ENCODE measurements at places on chromosomes 2 and 18. TPM values are rescaled to one million over a fixed set of nuclear protein-coding genes. Genes with fewer than 3 reads are reported as not detected.

The SLC35G4 gene
- not detected for total RNA-seq

The FAM210A gene
- 5.4 TPM for total RNA-seq

GRCh38 chr18:79658366-79658765, 21.2 kb upstream of the CTDP1 start:
- H3K4me1 ChIP-seq: no peaks in the 10 kb centered on the region
- no peak overlapping the region for H3K4me3 ChIP-seq

DNA sequence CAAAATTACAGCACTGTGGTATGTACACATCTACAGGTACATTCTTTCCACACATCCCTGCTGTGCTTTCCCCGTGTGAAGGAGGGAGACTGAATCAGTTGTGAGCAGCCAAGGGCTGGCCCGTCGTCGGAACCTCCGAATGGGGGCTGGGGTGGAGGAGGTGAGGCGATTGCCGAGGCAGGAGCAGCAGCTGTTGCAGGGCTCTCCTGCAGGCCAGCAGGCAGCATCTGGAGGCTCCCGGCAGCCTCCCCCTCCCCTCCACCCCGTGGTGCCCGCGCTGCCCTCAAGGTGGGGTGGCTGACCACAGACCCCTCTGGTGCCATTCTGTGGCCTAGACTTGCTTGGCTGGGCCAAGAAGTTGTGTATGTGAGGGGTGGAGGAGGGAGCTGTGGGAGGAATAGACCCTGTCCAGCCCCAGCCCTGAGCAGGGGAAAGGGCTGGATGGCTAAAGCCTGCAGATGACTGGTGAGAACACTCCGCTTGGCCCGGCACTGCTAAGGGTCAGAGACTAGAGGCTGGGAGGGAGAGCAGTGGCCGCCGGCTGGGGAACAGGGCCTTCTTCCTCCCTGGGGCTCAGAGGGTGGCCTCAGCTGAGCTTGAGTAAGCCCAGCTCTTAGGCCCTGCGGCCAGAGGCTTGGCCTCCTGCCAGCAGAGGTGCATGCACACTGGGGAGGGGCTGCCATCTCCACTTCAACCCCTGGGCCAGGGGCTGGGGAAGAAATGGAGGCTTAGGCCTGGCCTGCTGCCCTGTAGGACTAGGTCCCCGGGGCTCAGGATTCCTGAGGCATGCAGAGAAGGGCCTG, 7.6 kb downstream of the STAMBP start:
- H3K4me1 ChIP-seq: peaks cover 2% of the 10 kb centered on the region
- peak; percentile 15 for DNase-seq
- no peak overlapping the region for H3K27ac ChIP-seq

DNA sequence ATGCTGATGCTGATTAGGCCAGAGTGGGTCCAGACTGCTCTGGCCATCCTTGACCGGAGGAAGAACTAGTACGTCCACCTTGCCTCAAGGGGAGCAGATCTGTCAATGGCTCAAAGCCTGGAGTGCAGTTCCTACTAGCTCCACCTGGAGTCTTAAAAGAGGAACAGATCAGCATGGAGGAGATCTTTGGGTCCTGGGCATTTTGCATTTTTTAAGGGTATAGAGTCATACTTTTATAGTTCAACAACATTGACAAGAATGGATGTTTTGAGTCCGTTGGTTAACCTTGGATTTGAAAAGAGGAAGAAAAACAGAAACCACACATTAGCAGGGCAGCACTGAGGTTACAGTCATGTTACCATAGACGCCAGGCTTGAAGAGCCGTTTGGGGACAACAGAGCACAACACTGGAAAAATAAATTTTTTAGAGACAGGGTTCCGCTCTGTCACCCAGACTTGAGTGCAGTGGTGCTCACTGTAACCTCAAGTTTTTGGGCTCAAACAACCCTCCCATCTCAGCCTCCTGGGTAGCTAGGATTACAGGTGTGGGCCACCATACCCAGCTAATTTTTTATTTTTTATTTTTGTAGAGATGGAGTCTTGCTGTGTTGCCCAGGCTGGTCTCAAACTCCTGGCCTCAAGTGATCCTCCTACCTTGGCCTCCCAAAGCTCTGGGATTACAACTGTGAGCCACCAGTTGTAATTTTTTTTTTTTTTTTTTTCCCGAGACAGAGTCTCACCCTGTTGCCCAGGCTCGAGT, 78.5 kb downstream of the PRKCE start:
- H3K36me3 ChIP-seq: no peaks in the 10 kb centered on the region
- DNase-seq: peak; percentile 36
- H3K4me1 ChIP-seq: peaks cover 11% of the 10 kb centered on the region
- no peaks in the 10 kb centered on the region for H3K27me3 ChIP-seq
- H3K4me3 ChIP-seq: no peak overlapping the region

GRCh38 chr2:118881490-118882129, 34.2 kb upstream of the EN1 start:
- no peaks in the 10 kb centered on the region for H3K27me3 ChIP-seq
- H3K27ac ChIP-seq: no peak overlapping the region
- peak; percentile 67 for DNase-seq
- peaks cover 6% of the 10 kb centered on the region for H3K4me1 ChIP-seq
- H3K36me3 ChIP-seq: no peaks in the 10 kb centered on the region

GRCh38 chr2:19478409-19478808, 120.0 kb upstream of the OSR1 start:
- no peaks in the 10 kb centered on the region for H3K27me3 ChIP-seq
- H3K27ac ChIP-seq: no peak overlapping the region
- H3K4me1 ChIP-seq: no peaks in the 10 kb centered on the region

- DNase-seq: no peak
- no peak overlapping the region for H3K27ac ChIP-seq
- no peaks in the 10 kb centered on the region for H3K36me3 ChIP-seq
- no peaks in the 10 kb centered on the region for H3K4me1 ChIP-seq
- no peaks in the 10 kb centered on the region for H3K27me3 ChIP-seq
Observed at GRCh38 chr2:107412981-107413380, 413.7 kb upstream of the RGPD4 start.

All from body of pancreas (tissue), 4 donors.